ENCODE measurements at places on chromosomes 6 and 20. TPM values are rescaled to one million over a fixed set of nuclear protein-coding genes. Genes with fewer than 3 reads are reported as not detected.

DNA sequence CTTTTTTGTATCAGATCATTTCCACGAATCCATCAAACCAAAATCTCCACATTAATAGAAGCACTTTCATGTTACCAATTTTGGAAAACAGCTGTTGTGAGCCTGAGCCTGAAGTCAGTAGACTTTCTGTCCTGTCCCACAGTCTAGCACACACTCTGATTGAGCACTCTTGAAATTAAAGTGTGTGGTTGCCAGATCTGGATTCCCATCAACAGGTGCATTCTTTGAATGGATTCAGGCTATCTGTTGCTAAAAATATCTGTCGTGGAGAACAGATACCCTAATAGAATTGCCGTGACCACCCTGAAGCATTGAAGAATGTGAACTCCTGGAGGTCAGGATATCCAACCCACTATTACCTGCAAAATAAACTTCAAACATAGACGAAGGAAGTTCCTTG, 73.3 kb downstream of the TFAP2A start:
- no peaks in the 10 kb centered on the region for H3K36me3 ChIP-seq
- no peaks in the 10 kb centered on the region for H3K27me3 ChIP-seq
- no peak overlapping the region for H3K27ac ChIP-seq
- H3K4me1 ChIP-seq = no peaks in the 10 kb centered on the region

GRCh38 chr6:32171234-32171633, 4.7 kb downstream of the AGPAT1 start:
- H3K27me3 ChIP-seq = no peaks in the 10 kb centered on the region
- DNase-seq = no peak
- H3K36me3 ChIP-seq = peaks cover 33% of the 10 kb centered on the region
- H3K27ac ChIP-seq = no peak overlapping the region

DNA sequence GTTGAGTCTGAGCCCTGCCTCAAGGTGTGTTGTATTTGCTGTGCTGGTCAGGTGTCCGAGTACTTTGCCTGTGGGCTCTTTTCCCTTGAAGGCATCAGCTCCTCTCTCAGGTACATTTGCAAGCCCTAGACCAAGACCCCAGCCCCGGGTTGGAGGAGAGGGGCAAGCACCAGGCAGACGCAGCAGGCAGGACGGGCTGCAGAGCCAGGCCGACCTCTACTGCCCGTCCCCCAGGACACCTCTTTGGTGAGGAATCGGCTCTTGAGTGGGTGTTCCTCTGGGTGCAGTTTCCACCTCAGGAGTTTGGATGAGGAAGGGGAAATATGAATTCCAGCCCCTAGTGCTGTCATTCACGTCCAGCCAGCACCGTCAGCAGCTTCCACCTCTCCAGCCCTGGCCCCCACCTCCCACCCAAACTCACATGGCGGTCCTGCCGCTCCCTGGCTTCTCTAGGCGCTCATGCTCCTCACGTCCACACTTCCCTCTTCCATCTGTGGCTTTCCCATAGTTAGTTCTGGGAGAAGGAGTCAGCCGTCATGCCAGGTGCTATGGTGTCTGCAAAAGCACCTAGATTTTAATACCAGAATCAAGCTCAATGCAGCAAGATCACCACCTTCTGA, 183.9 kb downstream of the DLL1 start:
- H3K27ac ChIP-seq = no peak overlapping the region
- H3K4me1 ChIP-seq = peaks cover 3% of the 10 kb centered on the region
- no peaks in the 10 kb centered on the region for H3K36me3 ChIP-seq
- H3K4me3 ChIP-seq = no peak overlapping the region
- H3K27me3 ChIP-seq = no peaks in the 10 kb centered on the region

DNA sequence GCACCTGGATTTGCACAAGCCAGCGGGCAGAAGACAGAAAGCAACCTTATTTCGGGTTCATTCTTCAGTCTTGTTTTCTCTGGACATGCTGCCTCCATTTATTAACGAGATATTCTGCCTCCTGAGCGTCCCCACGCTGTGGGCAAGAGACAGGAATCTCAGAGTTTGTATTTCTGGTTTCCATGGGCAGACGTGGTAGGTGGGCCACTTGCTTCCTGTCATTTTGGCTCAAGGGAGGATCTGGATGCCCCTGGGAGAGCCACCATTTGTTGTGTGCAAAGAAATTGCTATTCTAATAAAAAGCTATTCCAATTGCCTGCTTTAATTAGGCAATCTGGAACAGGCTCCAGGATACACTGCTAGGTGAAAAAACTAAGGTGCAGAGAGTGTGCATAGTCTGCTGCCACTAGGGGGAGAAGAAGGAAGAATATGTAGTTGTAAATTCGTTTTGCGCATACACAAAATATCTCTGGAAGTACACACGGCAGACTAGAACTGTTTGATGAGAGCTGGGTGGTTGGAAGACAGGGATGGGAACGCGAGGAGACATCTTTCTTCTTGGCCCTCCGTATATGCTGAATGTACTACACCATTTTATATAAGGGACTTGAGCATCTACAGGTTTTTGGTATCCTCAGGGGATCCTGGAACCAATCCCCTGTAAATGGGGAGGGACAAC, 30.1 kb upstream of the SLC16A10 start:
- no peaks in the 10 kb centered on the region for H3K36me3 ChIP-seq
- no peaks in the 10 kb centered on the region for H3K27me3 ChIP-seq
- DNase-seq = no peak
- H3K4me1 ChIP-seq = peaks cover 6% of the 10 kb centered on the region
- H3K4me3 ChIP-seq = no peak overlapping the region

GRCh38 chr6:13908955-13909381, 15.8 kb upstream of the RNF182 start:
- peaks cover 3% of the 10 kb centered on the region for H3K27me3 ChIP-seq
- no peaks in the 10 kb centered on the region for H3K36me3 ChIP-seq
- no peak overlapping the region for H3K4me3 ChIP-seq
- peak; percentile 40 for DNase-seq
- no peak overlapping the region for H3K27ac ChIP-seq

GRCh38 chr6:152232501-152233151, 404.5 kb downstream of the SYNE1 start:
- no peak overlapping the region for H3K4me3 ChIP-seq
- no peaks in the 10 kb centered on the region for H3K27me3 ChIP-seq
- H3K36me3 ChIP-seq = no peaks in the 10 kb centered on the region
- no peaks in the 10 kb centered on the region for H3K4me1 ChIP-seq
- no peak overlapping the region for H3K27ac ChIP-seq

DNA sequence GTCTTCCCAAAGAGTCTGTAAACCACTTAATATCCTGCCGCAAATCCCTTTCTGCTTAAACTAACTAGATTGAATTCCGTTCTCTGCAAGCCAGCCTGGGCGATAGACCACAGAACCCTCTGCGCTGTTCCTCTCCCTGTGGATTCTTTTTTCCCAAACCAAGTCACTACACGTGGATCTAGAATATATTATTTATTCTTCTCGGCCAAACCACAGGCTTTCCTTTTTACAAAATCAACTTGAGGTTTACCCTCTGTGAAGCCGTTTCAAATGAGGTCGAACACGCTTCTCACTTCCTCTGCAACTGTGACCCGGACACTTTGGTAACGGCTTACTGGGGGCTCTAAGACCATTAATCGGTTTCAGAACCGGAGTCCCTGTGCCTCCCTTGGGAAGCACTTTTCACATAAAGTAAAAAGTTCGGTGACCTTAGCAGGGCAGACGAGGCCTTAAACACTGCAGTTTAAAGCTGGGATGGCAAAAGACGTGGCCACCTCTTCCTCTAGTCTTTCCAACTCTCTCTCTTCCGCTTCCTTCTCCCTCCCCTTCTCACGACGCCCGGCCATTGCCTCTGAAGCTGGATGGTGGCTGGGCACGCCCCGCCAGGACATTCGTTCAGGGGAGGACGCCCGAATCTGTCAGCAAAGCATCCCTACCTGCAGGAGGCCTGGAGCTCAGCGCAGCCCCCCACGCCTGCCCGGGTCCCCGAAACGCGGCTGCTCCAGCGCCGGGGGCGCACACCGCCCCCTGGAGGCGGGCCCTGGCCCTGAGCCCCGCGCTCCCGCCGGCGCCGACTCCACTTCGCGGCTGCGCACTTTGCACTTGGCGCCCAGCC, 55.0 kb upstream of the FOXC1 start:
- H3K36me3 ChIP-seq = no peaks in the 10 kb centered on the region
- H3K4me3 ChIP-seq = peak overlapping the region; percentile 69
- DNase-seq = peak; percentile 60
- peaks cover 16% of the 10 kb centered on the region for H3K4me1 ChIP-seq

The C6orf58 gene
- not detected for total RNA-seq

The GGTLC1 gene
- not detected for total RNA-seq

Measured in WTC11 (cell line).